Hippocampal formation (tissue), 2 donors: ENCODE measurements at places on chromosomes 5 and 9.

DNA sequence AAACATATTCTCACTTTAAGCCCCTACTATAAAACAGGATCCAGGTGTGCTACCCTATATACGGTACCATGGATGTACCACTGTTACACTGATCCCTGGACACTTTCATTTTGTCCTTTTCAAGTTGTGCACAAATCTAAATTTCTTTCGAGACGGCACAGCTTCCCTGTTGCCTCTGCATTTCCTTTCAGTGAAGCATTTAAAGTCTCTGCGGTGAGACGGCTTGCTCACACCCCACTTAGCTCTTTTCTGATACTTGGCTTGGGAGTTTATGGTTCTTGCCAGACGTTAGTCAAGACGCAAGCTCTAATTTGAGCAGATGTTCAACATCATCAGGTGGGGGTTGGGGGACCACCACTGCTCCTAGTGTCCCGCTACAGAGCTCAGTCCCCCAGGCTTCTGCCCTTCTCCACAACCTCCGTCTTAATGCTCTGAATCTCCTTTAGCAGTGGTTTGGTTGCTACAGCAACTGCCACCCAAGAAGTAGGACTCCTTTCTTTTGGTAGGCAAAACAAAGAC, 15.8 kb downstream of the F2RL2 start:
- DNase-seq = no peak

- DNase-seq = no peak
Observed at GRCh38 chr5:81530919-81531318, 137.0 kb upstream of the ACOT12 start.

DNA sequence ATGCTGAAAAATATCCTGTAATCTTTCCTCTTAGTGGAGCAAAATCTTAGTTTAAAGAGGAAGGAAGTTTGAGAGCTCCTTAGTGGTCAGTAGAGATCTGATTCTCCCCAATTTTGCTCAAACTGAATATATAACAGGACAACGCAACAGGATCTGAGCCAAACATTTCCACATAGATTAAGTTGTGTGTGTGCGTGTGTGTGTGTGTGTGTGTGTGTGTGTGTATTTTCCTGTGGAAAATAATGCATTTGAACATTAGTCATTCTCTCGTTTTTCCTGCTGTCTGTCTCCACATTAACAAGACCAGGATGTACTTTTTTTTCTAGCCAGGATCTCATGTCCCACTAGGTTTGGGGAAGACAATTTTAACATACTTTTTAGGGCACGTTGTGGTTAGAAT, 312.1 kb upstream of the CDH18 start:
- no peak for DNase-seq

DNA sequence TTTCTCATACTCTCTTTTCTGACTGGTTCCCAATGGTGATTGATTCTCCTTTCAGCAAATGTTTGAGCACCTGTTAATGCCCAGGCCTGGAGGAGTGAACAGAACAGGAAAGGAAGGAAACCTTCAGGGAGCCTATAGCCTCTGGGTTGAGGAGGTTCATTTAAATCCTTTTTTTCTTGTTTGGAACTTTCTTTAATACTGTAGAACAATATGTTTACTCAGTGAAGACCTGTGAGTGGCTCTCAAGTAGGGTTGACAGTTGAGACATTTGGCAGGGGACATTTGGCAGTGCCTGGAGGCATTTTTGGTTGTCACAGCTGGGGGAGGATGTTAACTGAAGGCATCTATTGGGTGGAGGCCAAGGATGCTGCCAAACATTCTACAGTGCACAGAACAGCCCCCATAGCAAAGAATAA, 6.1 kb upstream of the FAM120AOS start:
- no peak for DNase-seq

- no peak for DNase-seq
Observed at GRCh38 chr5:73999297-73999696, 373.3 kb downstream of the ARHGEF28 start.
